ENCODE measurements at places on chromosomes 7 and 10.
A peak's percentile ranks its signal among the peaks of the same experiment; 100 is the strongest.

DNA sequence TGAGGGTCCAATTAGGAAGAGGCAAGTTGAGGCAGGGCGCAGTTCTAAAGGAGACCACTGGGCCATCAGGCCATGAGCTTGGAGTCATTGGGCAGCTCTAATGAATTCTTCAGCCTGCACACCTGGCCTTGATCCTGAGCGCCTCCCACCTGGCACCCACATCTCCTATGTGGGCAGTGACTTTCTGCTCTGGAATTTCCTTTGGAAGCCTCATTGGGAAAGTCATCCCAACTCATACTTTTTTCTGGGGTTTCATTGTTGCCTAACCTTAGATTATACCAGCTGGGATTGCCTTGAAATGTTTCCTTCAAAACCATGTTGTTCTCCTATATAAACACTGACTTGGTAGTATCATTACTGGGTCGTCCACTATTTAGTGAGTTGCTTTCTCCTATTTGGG, 54.1 kb downstream of the PLPP4 start:
- no peak for DNase-seq

DNA sequence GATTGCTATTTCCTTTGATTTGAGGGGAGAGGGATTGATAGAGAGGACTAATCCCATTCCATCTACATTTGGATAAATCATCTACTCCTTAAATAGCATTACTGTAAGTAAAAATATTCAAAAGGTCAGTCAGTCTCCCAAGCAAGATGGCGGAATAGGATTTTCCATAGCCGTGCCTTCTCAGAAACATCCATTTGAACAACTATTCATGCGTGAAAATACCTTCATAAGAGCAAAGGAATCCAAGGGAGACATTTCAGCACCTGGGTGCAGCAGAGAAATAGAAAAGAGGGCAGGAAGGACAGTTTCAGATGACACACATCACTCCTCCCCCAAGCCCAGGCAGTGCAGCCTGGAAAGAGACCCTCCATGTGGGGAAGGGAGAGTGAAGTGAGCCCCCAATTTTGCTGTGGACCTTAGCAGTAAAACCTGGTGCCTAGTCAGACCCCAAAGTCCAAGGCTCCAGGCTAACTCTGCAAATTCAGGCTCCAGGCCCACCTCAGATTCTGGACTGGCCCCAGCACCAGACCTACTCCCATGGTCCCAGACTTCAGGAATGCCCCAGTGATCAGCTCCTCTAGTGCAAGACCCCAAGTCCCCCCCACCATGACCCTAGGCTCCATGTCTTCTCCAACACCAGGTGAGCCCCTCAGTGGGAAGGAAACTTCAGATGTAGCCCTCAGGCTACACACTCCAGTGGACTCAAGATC, 104.3 kb upstream of the LANCL2 start:
- DNase-seq: no peak

GRCh38 chr7:132250480-132251326, 325.6 kb downstream of the PLXNA4 start:
- DNase-seq: no peak

DNA sequence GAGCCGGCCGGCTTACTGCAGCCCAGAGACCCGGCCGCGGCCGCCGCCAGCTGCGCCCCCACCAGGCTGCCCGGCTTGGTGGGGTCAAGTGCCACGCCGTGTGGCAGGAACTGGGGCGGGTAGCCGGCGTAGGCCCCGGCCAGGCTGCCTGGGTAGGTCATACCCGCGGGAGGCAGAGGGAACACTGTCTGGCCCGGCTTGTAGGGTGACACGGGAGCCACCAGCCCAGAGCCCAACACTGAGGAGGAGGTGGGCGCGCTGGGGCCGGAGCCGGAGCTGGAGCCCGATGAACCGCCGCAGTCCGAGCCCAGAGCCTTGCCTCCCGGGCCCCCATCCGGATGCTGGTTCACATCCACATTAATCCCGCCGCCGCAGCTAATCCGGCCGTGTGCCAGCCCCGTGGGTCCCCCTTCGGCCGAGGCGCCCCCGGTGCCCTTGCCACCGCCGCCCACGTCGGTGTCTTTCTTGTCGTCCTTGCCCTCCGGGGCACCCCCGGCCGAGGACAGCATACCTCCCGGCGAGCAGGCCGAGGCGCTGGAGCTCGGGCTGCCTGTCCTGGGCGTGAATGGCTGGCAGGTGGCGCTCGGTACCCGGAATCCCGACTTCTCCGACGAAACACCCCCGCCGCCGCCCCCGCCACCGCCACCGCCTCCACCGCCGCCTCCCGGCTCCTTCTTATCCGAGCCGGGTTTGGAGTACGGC, 2.0 kb downstream of the ZNF503 start:
- no peak for DNase-seq

DNA sequence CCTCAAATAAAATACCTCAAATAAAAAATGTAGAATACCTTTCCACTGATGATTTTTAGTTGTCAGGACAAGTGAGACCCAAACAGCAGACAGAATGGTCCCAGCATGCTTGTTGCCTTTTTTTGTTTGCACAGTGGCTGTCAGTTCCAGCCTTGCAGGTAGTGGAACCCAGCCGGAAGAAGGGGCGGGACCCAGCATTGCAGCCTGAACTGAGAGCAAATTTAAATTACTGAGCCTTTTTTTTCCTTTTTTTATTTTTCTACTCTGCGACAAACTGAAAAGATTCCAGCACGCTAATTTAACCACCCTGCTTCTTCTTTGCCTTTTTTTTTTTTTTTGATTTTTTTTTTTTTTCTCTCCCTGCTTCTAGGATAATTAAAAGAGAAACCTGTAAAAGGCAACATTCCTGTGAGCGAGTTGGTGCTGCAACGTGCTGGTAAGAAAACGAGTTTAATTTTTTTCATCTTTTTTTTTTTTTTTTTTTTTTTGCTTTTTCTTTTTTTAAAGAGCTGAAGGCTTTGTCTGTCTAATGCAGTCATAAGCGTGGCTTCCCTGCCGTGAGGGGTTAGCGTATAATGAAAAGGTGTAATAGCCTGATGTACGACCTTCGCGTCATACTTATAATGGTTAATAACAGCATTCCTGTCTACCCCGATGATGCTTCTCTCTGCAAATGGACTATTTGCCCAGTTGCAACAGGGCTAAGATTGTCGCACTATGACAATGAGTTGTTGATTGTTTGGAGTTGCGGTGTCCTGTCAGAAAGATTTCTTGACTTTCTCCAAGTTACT, 555.3 kb upstream of the CELF2 start:
- DNase-seq: no peak

DNA sequence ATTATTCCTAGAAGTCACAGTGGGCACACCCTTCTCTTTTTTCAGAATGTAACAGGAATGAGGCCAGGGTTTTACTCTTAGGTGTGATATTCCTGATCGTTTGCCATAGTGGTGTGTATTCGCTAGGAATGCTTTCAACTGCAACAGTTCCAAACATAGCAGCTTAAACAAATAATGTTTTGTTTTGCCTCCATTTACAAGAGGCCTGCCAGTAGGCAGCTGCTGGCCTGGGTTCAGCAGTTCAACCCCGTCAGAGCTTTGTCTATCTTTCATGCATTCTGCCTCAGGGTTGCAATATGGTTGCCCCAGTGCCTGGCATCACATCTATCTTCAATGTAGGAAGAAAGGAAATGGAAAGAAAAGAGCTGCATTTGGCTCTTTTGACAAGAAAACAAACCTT, 21.7 kb upstream of the RET start:
- no peak for DNase-seq

DNA sequence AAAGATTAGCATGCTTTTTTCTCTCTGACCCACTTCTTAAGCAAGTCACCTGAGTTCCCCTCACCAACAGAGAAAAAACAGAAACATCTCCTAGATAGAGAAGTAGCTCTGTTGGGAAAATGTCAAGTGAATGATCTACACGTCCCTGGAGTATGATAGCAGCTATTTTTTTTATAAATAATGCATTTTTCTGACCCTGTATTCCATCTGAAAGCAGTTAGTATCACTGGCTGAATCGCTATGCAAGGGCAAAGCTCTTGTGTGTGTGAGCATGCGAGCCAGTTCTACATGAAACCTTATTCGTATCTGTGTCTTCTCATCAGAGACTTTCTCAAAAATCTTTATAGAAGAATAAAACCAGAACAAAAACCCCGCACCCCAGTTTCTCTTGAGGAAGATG, 8.2 kb downstream of the ANKMY2 start:
- no peak for DNase-seq

DNA sequence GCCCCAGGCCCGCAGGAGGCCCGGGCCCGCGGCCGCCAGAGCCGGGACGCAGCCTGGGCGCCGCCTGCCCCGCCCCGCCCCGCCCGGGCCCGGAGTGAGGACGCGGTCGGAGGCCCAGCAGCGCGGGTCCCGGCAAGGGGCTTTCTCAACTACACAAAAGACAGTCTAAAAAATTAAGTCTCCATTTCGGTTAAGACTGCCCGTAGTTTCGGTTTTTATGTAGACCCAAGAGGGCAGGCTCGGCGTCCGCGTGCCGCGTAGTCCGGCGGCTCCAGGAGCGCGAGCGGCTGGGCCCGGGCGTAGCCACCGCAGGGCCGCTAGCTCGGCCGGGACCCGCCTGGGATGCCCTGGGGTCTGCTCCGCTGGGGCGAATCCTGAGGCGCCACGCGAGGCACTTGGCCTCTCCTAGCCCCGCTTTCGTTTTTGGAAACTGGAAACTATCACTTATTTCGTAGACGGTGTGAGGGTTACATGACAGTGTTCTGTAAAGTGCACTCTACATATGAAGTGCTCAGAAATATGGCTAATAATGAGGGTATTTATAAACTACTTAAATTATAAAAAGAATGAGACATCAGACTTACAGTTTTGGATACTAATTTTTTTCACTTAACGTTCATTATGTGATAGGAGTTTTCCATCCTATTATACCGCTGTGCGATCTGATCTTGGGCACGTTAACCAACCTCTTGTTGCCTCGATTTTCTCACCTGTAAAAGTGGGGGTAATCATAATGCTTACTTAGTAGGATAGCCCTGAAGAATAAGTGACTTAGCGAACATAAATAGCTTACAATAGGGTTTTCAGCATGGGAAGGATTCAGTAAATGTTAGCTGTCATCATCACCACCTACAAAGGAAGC, 573 bp downstream of the BLVRA start:
- peak; percentile 25 for DNase-seq

DNA sequence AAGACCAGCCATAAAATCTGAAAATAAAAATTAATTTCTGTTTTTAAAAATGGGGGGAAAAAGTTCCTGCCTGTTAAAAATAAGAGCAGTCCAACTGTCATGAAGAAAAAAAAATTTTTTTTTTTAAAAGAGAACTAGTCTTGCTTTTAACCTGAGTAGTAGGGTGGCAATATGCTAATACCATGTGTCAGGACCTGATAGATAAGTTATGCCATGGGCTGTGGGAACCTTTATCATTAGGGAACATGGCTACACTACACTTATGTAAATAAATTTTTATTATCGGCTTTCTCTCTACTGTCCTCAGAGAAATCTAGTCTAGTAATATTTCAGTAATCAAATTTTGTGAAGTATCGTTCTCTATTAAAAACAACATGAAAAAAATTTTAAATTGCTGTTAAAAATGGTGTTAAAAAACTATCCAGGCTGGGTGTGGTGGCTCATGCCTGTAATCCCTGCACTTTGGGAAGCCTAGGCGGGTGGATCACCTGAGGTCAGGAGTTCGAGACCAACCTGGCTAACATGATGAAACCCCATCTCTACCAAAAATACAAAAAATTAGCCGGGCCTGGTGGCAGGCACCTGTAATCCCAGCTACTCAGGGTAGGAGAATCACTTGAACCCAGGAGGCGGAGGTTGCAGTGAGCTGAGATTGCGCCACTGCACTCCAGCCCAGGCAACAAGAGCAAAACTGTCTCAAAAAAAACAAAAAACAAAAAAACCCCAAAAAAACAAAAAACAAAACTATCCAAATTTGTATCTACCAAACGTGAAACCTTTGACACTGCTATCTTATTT, 20.7 kb downstream of the NT5C3A start:
- no peak for DNase-seq

DNA sequence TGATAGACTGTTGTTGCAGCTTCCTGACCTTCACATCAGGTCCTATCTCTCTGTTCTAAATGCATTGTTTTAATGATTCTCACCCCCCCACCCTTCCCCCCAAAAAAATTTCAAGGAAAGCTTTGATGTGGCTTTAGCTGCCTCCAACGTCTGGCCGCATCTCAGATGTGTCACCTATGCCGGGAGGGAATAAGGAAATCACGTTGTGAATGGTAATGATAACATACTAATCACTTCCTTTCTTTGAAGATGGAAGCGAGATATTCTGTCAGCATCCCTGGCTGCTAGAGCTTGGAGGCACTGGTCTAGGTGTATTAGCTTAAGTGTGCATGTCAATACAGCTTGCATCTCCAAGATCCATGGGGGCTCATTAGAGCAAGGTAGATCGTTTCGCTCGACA, 89.6 kb downstream of the VTI1A start:
- DNase-seq: no peak

- no peak for DNase-seq
Observed at GRCh38 chr10:61475449-61475873, 22.3 kb upstream of the TMEM26 start.

DNA sequence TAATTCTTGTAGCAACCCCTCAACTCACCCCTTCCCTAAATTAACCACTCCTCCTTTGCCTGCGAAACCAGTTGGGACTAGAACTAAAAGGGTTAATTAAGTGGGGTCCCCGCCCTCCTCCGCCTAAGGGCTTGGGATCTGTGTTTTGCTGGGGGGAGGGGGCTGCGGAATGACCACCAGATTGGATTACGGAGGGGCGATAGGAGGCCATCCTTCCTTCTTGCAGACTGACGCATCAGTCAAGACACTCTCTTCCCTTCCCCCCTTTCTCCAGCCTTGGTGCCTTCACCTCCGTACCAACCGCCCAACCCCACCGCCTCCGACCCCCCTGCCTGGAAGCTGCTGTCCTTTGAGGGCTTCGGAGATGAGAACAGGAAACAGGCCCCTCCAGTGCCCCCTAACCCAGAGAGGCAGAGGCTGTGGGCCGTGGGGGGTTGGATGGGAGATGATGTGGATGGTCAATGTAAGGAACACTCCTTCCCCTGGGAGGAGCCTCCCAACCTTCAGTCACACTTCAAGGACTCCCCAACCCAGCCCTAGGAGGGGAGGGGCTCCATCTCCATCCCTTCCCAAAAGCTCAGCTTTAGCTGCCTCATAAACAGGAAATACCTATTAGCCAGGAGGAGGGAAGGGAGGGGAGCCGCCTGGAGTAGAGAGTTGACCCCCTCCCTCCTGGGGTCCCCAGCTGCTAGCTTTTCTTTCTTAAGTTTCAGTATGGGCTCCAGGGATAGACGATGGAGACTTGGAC, 997 bp upstream of the LDB1 start:
- DNase-seq: no peak

DNA sequence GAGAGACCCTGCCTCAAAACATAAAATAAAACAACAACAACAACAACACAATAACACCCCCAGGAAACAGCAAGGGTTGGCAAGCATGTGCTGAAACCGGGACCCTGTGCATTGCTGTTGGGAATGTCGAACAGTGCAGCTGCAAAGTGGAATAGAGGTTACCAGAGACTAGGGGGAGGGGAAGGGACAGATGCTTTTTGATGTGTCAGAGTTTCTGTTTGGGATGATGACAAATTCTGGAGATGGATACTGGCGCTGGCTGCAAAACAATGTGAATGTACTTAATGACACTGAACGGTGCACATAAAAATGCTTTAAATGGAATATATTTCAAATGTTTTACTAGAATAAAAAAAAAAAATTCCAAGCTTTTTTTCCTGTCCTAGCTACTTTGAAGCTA, 241.8 kb downstream of the TEX36 start:
- DNase-seq: no peak

All from NCI-H1930 (cell line).